ENCODE measurements at places on chromosomes 1 and 21.

DNA sequence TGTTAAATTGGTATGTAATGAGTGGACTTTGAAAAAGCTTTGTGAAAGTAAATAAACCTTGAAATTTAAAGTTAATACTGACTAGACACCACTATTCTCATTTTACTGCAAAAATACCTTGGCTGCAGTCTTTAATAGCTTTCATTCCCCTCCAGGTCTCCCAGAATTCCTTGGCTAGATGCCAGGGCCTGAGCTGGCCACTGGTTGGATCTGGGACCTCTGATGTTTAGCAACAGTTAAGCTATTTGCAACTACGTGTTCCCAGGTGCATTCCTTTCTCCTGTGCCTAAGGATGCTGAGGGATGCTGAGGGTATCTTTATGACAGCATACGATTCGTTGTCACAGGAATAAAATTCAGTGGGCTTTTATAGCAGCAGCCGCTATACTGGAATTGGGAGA is 938.7 kb downstream of the TTLL7 start:
- DNase-seq: no peak

DNA sequence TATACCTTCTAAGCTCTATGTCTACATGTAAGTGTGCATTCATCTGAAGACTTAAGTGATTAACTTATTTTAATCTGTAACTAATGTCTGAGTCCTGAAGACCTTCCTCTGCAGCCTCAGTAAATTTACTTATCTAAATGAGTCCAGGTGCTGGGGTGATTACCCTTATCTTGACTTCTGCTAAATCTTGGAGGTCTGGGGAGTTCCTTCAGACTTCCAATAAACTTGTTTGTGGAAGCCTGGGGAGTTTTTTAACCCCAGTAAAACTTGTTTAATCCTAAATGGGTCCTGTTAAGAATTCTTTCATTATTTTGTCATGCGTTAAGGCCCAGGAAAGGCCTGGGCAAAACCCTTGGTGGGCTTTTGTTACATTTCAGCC is 37.0 kb downstream of the RSPH1 start:
- DNase-seq: no peak

GRCh38 chr1:203915811-203916210 is 54.4 kb downstream of the SNRPE start:
- DNase-seq: no peak

- DNase-seq: no peak
Measured at GRCh38 chr1:34844252-34844634, 15.3 kb downstream of the SMIM12 start.

GRCh38 chr1:19504796-19505692 is 19.7 kb upstream of the CAPZB start:
- peak; percentile 92 for DNase-seq

DNA sequence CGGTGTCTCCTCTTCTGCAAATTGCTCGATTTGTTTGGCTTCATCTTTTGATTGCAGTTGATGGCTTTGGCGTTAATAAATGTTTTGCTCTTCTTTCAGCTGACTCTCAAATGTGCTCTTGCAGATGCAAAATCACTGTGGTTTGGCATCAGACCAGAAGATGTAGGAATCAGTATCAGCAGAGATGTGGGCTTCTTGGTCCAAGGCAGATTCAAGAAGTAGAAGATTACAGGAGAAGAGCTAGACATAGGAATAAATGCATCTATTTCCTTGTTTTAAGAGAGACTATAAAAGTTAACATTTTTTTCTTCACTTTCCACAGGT is 59.8 kb upstream of the BACH1 start:
- DNase-seq: peak; percentile 25

DNA sequence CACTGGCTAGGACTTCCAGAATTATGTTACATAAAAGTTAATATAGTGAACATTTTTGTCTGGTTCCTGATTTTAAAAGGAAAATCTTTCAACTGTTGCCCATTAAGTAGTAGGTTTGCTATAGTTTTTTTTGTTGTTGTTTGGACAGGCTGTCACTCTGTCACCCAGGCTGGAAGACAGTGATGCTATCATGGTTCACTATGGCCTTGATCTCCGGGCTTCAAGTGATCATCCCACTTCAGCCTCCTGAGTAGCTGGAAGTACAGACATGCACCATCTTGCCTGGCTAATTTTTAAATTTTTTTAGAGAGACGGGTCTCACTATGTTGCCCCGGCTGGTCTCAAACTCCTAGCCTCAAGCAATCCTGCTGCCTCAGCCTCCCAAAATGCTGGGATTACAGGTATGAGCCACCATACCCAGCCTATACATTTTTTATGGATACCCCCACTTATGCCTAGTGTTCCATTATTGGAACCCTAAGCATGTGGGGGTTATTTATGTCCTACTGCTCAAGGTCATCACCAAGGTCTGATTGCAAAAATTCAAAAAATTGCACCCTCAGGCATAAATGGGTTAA is 6.5 kb downstream of the CTXND2 start:
- no peak for DNase-seq

Data from DMS79 (cell line).